A549 treated with ZK216348 at 1 μM for 4 hours (cell line): ENCODE measurements at places on chromosomes 1 and 21. TPM values are rescaled to one million over a fixed set of nuclear protein-coding genes. Genes with fewer than 3 reads are reported as not detected.

The LENEP gene
- total RNA-seq = not detected in 5 replicates

The SPATA6 gene
- total RNA-seq = 1.9 to 3.2 TPM (median 2.5 TPM) in 5 replicates

The OR10J1 gene
- not detected in 5 replicates for total RNA-seq

The KCNJ9 gene
- not detected in 5 replicates for total RNA-seq

The CYP4B1 gene
- not detected in 5 replicates for total RNA-seq

The CYP4X1 gene
- total RNA-seq = not detected in 5 replicates

The TMPRSS15 gene
- total RNA-seq = not detected in 5 replicates

The DENND2C gene
- total RNA-seq = 0.20 to 0.52 TPM (median 0.34 TPM) in 5 replicates

The CHRNB2 gene
- total RNA-seq = 0.25 to 0.48 TPM (median 0.33 TPM) in 5 replicates

The TRIM67 gene
- 0.11 to 0.22 TPM (median 0.18 TPM) in 5 replicates for total RNA-seq

The TMEM269 gene
- total RNA-seq = 0.08 to 0.13 TPM (median 0.12 TPM) in 5 replicates

The C1orf87 gene
- total RNA-seq = not detected in 5 replicates

The ERRFI1 gene
- 124 to 192 TPM (median 172 TPM) in 5 replicates for total RNA-seq

The FCRL2 gene
- total RNA-seq = not detected in 5 replicates

The SH2D1B gene
- 0.08 to 0.18 TPM (median 0.09 TPM) in 5 replicates for total RNA-seq

The GJC2 gene
- 0.24 to 0.66 TPM (median 0.58 TPM) in 5 replicates for total RNA-seq

The MLLT11 gene
- 9.5 to 20.3 TPM (median 17.4 TPM) in 5 replicates for total RNA-seq

The OR2M5 gene
- total RNA-seq = not detected in 5 replicates

The PGLYRP4 gene
- not detected in 5 replicates for total RNA-seq

The REN gene
- total RNA-seq = not detected in 5 replicates

The NMNAT2 gene
- total RNA-seq = 0.42 to 1.5 TPM (median 0.62 TPM) in 5 replicates

The CCDC24 gene
- 6.3 to 9.9 TPM (median 7.6 TPM) in 5 replicates for total RNA-seq

The RIMS3 gene
- total RNA-seq = 0.75 to 1.3 TPM (median 1.2 TPM) in 5 replicates

The FCGR1A gene
- not detected in 5 replicates for total RNA-seq

The VSIG8 gene
- not detected in 5 replicates for total RNA-seq

The NR1I3 gene
- total RNA-seq = not detected in 5 replicates

The PLD5 gene
- 1.3 to 3.8 TPM (median 2.1 TPM) in 5 replicates for total RNA-seq

The SPRR1B gene
- total RNA-seq = not detected in 5 replicates

The HCRTR1 gene
- not detected in 5 replicates for total RNA-seq

The PTGFR gene
- not detected in 5 replicates for total RNA-seq

The RXFP4 gene
- not detected in 5 replicates for total RNA-seq

The DCDC2B gene
- not detected in 5 replicates for total RNA-seq

The GBP6 gene
- not detected in 5 replicates for total RNA-seq

The ACOT11 gene
- 1.3 to 2.8 TPM (median 2.2 TPM) in 5 replicates for total RNA-seq

The SLC45A1 gene
- total RNA-seq = 3.7 to 9.5 TPM (median 8.6 TPM) in 5 replicates

The TPTE gene
- total RNA-seq = not detected in 5 replicates

The KCND3 gene
- total RNA-seq = 0.04 TPM in 1 of 5 replicates, not detected in the others

The FGR gene
- 0.07 TPM in 1 of 5 replicates, not detected in the others for total RNA-seq

The RASSF5 gene
- total RNA-seq = 0.87 to 1.6 TPM (median 0.95 TPM) in 5 replicates

The SUSD4 gene
- 0.19 to 0.79 TPM (median 0.72 TPM) in 5 replicates for total RNA-seq

The PROX1 gene
- 0.06 to 0.21 TPM (median 0.16 TPM) in 4 of 5 replicates, not detected in the other for total RNA-seq

The IVL gene
- total RNA-seq = 0.15 TPM in 1 of 5 replicates, not detected in the others

The LRRC39 gene
- 0.11 to 0.23 TPM (median 0.20 TPM) in 3 of 5 replicates, not detected in the others for total RNA-seq

The F5 gene
- 0.05 to 0.23 TPM (median 0.09 TPM) in 5 replicates for total RNA-seq

The JAM2 gene
- total RNA-seq = not detected in 5 replicates
